Fibroblast of lung (primary cell): ENCODE measurements at places on chromosomes 2 and 18. TPM values are rescaled to one million over a fixed set of nuclear protein-coding genes. Genes with fewer than 3 reads are reported as not detected.

Gene POMC
- polyA plus RNA-seq = 0.33 TPM in 1 of 2 replicates, not detected in the other

Gene SP5
- polyA plus RNA-seq = not detected in 2 replicates

GRCh38 chr18:78953566-78953965, 26.1 kb upstream of the SALL3 start:
- no peak overlapping the region for H3K27ac ChIP-seq
- H3K36me3 ChIP-seq = no peaks in the 10 kb centered on the region
- DNase-seq = no peak
- H3K4me1 ChIP-seq = no peaks in the 10 kb centered on the region

GRCh38 chr18:2655178-2655953, at the start of gene SMCHD1:
Gene SMCHD1, plus strand, starts transcription at chr18:2655726. Its CDS starts 350 bp downstream, at chr18:2656076.
- peaks cover 4% of the 10 kb centered on the region for H3K4me1 ChIP-seq
- peak within 1 kb of the TSS; percentile 93 for H3K27ac ChIP-seq
- H3K27me3 ChIP-seq = no peaks in the 10 kb centered on the region
- DNase-seq = peak; percentile 78
- peak within 1 kb of the TSS; percentile 86 for H3K4me3 ChIP-seq
- no peaks in the 10 kb centered on the region for H3K36me3 ChIP-seq

GRCh38 chr2:38610851-38611801, 8.4 kb upstream of the HNRNPLL start:
- H3K4me3 ChIP-seq = no peak overlapping the region
- no peaks in the 10 kb centered on the region for H3K27me3 ChIP-seq
- no peak overlapping the region for H3K27ac ChIP-seq
- peaks cover 2% of the 10 kb centered on the region for H3K4me1 ChIP-seq

- no peak overlapping the region for H3K27ac ChIP-seq
- H3K4me1 ChIP-seq = no peaks in the 10 kb centered on the region
- H3K36me3 ChIP-seq = peaks cover 3% of the 10 kb centered on the region
- H3K4me3 ChIP-seq = no peak overlapping the region
- no peaks in the 10 kb centered on the region for H3K27me3 ChIP-seq
Observed at GRCh38 chr2:70241340-70241739, 7.1 kb downstream of the TIA1 start.
